ENCODE measurements at places on chromosomes 1 and 21.
A peak's percentile ranks its signal among the peaks of the same experiment; 100 is the strongest.

- DNase-seq, result no peak
These were observed 31.1 kb downstream of the GNAI3 start for GRCh38 chr1:109579491-109579890.

DNA sequence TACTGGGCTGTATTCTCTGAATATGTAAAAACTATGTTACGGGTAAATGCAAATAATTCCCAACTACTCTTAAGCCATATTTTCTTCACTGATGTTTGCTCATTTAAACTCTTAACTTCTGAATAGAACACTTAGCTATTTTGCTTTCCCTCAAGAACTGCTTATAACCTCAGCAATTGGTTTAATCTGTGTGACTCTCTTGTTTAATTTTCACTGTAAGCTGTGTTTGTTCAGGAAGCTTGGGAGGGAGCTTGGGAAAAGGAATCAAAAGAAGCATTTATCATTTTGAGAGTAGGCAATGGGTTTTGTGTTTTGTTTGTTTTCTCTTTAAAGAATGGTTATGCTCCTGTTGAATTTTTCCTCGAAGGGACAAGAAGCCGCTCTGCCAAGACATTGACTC lies 24.4 kb downstream of the GNPAT start:
- no peak for DNase-seq

DNA sequence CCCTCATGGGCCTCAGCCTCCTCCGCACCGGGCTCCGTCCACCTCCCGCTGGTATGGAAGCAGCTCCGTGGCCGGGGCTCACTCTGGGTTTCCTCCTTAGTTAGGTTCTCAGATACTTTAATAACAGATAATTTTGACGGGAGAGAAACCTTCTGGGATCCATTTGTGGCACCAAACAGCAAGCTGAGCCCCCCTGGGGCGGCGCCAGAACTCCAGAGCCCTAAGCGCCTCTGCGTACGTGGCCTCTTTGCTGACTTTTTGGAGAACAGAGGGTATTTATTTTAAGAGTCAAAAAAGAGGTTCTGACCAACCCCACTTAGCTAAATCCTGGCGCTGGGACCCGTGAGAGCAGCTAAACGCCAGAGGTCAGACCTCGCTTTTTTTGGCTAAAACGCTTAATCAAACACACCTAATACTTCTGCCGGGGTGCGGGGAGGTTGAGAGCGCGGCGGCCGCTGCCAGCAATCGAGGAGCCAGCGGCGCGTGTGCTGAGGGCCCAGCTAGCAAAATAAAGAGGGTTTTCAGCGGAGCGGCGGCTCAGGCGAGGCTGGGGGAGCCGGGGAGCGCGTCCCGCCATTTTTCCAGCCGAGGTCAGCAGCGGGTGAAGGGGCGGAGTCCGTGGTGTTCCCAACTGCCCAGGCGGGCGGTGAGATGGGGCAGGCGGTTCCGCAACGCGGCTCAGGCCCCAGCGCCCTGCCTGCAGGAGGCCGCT lies 171.7 kb downstream of the PRDM16 start:
- DNase-seq, result no peak

- no peak for DNase-seq
These were observed 22.7 kb upstream of the BECN2 start for GRCh38 chr1:241934866-241935265.

DNA sequence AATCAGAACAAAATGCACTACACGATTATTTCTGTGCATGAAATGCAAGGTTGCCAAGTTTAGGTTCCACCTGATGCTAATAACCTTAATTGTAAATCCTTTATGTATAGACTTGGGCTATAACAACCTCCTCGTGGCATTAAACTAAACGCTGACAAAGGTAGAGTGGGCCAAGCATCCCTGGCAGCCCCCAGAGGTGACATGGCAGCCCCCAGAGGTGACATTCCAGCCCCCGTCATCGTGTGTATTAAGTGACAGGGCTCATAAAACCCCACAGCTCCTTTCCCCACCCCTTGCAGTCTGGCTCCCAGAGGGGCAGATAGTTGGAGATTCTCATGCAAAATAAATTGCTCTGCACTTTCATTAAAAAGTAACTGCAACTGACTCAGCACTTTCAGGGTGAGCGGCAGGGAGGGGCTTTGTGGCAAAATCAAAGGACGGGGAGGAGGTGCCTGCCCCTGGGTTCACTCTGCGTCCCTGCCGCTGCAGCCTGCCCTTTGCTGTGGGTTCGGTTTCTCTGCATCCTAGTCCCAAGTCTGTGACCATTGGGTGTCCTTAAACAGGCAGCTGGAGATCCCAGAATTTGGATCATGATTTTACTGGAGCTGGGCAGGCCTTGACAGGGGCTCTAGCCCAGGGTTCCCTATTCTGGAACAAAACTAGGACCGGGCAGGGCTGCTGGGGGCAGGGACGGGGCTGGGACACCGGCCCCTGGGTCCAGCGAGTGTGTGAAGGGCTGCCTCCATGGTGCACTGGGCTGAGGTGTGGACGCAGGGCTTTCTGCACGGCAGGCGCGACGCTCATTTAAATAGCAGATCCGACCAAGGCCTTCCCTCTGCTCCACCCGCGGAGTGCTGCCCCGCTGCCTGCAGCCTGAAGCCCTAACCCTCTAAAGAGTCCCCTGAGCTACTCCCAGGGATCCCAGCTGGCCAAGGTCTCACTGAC lies 234.9 kb upstream of the VAMP3 start:
- no peak for DNase-seq

- no peak for DNase-seq
These were observed 12.9 kb downstream of the PI4KB start for GRCh38 chr1:151314137-151314875.

DNA sequence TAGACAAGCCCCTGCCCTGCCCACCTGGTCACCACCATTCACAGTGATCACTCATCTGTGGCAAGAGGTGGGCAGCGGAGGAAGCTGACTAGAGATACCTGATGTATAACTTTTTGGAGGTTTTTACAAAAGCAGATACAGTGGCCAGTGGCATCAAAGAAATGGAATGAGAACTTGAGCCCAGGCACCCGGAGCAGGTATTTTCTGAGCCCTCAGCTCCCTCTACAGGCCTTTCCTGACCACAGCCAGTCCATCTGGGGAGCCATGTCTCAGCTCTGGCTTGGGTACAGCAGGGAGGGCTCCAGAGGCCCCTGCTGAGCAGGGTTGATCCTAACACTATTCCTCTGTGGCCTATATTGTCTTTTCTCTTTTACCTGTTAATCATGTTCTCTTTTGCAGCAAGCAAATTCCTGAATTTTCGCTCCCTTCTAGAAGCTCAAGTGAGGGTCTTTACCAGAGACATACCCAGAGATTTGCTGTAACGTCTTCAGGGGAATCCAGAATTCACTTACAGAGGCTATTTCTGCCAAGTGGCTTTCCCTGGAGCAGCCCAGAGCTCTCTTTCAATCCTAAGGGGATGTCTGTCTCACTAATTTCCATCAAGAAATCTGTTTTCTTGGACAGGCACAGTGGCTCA lies 27.3 kb downstream of the GPR157 start:
- no peak for DNase-seq

DNA sequence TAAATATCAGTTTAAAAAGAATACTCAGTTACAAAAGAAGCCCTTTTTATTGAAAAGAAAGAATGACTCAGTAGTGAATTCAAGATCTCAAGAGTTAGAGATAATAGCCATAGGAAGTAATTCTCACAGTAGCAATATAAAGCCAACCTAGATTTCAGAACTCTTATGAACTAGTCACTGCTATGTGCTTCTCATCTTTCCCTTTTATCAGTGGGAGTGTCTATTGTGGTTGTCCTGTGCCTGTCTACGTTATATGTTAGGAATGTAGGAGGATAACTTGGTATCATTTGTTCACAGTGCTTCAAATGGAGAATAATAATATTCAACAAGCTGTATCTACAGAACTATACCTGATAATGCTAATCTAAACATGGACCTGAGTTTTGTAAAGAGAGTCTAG lies 73.1 kb upstream of the RGS21 start:
- no peak for DNase-seq

- no peak for DNase-seq
These were observed 6.7 kb downstream of the C1QTNF12 start for GRCh38 chr1:1239614-1240347.

DNA sequence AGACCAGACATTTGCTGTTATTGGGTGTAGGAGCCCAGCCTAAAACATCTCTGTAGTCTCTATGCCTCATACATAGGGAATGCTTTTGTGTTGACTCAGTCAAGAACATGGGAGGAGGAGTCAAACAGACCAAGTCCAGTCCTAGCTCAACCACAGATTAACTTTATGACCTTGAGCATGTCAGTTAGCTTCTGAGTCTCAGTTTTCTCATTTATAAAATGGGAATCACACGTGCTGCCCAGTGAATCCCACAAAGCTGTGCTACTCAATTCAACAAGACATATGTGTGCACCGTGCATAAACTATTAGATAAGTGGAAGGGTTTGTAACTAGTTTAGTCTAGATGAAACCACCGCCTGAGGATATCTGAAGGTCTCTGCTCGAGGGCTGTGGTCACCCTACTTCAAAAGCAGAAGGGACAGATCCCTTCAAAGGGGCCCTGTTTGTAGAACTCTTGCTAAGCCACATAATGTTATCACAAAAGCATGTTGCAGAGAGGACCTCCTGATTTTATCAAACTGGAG lies 109.5 kb upstream of the NFIA start:
- no peak for DNase-seq

DNA sequence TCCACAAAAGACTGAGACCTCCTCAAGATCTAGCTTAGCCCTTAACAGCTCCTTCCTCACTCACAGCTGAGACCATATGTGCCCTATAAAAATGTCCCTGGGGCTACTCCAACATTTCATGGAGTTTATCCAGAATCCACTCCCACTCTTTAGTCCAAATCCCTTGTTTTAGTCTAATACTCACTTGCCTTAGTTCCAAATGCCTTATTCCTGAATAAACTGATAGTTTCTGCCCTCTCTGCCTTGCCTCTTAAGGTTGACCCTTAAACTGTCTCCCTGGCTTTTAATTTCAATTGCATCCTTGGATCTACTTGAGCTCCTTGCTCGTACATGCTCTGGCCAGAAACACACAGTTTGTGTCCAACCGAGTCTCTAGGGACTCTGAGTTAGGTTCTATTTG lies 47.3 kb upstream of the LYPLAL1 start:
- DNase-seq, result no peak

- DNase-seq, result no peak
These were observed 5.8 kb downstream of the OR14I1 start for GRCh38 chr1:248696774-248697173.

GRCh38 chr1:68442006-68442405 lies 7.7 kb downstream of the RPE65 start:
- no peak for DNase-seq

DNA sequence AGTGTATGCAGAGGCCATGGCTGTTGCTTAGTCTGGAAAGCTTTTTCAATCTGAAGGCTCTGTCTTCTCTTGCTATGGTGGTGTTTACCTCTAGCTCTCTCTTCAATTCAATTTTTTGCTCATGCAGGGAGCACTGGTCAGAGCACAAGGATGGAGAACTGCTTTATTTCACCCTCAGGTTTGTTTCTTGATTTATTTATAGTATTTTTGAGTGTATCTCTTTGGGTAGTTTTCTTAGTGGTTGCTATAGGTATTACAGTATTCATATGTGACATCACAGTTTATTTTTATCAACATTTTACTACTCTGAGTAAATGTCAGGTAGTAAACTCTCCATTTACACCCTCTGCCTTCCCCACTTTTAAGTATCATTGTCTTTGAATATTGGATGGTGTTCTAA lies 147.9 kb downstream of the RASAL2 start:
- no peak for DNase-seq

DNA sequence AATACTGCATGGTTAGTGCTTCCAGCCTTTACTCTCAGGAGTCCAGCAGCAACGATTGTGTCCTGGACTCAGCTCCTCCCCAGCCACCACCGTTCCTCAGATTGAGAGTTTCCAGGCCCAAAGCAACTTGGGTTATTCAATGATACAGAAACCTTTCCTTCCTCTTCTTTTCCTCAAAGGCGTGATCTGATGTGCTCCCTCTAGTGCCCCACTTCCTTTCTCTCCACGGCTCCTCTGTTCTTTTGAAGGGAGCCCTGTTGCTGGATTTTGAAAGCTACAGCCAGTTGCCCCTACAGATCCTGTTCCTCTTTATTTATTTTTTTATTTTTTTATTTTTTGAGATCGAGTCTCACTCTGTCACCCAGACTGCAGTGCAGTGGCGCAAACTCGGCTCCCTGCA lies 14.1 kb downstream of the CRP start:
- no peak for DNase-seq

GRCh38 chr1:76337542-76338219 lies 263.1 kb downstream of the ST6GALNAC3 start:
- DNase-seq, result no peak

DNA sequence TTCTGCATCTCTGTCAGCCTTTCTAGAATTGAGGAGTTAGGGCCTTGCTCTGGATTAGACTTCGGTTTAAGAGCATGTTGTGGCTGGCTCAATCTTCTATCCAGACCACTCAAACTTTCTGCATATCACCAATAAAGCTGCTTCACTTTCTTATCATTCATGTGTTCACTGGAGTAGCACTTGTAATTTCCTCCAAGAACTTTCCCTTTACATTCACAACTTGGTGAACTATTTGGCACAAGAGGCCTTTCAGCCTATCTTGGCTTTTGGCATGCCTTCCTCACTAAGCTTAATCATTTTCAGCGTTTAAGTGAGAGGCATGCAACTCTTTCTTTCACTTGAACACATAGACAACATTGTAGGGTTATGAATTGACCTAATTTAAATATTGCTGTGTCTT lies 3.6 kb upstream of the HORMAD1 start:
- DNase-seq, result no peak

GRCh38 chr1:165257969-165258459 lies 98.5 kb downstream of the LMX1A start:
- peak; percentile 14 for DNase-seq

- no peak for DNase-seq
These were observed 10.8 kb downstream of the MAGI3 start for GRCh38 chr1:113401067-113401466.

- peak; percentile 48 for DNase-seq
These were observed 59.9 kb downstream of the WNT9A start for GRCh38 chr1:227887697-227888403.

DNA sequence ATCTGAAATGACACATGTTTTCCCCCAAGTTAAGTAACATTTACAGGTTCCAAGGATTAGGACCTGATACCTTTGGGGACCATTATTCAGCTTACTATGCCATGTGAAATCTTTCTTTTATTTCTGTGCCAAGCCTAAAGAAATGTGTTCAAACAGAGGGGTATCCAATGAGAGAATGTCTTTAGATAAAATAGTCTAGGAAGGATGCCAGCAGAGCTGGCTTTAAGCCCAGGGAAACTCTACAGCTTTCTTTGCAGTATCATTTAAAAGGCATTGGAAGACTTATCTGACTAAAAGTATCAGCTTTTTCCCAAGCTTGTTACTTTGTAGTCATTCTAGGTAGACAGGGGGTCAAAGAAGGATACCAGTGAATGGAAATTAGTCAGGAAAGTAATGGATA lies 860.4 kb downstream of the PLA2G4A start:
- DNase-seq, result no peak

DNA sequence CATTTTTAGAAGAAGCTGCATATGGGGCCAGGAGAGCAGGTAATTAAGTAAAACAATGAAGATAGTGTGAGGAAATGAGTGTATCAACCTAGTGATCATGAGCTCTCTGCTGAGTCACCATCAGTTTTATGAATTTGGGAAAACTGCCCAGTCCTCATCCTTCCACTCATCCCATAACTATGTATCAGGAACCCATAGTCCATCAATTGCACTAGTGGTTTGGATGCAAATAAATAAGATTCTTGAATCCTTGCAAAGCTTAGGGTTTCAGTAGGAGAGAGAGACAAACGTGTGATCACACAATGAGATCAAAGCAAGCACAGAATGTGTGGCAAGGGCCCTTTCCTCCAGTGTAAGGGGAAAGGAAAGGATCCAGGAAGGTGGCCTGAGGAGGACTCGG lies 145.6 kb downstream of the ZZZ3 start:
- no peak for DNase-seq
